ENCODE measurements at places on chromosomes 6 and 20.

DNA sequence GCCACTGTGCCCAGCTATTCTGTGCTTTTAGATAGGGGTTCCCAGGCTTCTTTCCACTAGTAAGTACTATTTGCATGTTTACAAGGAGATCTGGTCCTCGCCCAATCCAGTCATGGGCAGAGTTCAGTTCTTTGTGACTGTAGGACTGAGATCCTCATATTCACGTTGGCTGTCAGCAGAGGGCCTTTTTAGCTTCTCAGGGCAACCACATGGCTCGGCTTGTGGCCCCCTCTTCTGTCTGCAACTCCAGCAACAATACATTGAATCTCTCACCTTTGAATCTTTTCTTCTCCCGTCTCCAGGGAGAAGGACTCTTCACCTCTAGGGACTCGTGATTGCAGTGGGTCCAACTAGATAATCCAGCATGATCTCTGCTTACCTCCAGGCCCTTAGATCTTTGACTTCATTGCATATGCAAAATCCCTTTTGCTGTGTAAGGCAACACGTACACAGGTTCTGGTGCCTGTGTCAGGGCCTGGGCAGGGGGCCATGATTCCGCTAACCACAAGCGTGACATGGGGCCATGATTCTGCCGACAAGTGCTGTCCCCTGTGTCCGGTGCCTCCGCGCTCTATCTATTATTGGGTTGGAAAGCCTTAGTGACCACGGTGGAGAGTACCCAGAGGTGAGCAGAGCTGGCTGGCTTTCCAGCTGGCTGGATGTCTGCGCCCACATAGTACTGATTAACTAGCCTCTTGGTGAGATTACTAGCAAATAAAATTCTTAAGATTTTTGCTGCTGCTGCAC, 5.1 kb downstream of the CCR6 start:
- no peak for DNase-seq

DNA sequence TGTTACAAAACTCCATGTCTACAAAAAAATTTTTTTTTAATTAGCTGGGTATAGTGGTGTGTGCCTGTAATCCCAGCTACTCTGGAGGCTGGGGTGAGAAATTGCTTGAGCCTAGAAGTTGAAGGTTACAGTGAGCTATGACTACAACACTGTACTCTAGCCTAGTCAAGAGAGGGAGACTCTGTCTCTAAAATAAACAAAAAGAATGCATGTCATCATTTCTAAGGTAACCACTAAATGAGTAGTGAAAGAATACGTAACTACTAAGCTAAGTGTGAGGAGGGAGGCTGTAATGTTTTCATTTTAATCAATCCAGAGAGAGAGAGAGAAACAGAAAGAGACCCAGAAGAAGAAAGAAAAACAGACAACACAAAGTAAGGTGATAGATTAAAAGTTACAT, 9.9 kb downstream of the SYCP2 start:
- no peak for DNase-seq

DNA sequence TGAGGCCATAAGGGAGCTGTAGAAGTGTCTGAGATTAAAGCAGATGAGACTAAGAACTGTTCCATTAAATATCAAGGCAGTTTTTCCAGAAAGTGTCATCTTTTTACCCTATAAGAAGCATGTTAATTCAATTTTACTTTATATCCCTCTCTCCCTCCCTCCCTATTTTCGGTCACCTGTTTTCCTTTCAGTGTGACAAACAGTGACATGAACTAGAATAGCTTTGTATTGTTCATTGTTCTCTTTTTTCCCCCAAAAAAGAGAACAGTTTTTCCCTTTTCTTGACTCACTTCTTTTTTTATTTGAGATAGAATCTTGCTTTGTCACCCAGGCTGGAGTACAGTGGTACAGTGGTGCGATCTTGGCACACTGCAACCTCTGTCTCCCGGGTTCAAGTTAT, 269.3 kb downstream of the ZFAND3 start:
- no peak for DNase-seq

- no peak for DNase-seq
Measured at GRCh38 chr20:48615871-48616270, 211.9 kb downstream of the PREX1 start.

- DNase-seq = no peak
Measured at GRCh38 chr20:63070771-63071540, 64.2 kb upstream of the BHLHE23 start.

- DNase-seq = no peak
Measured at GRCh38 chr6:131749023-131749422, 38.2 kb upstream of the CTAGE9 start.

- DNase-seq = no peak
Measured at GRCh38 chr20:62181808-62182207, 1.0 kb upstream of the MTG2 start.

- no peak for DNase-seq
Measured at GRCh38 chr6:46390153-46390876, 100.9 kb downstream of the RCAN2 start.

DNA sequence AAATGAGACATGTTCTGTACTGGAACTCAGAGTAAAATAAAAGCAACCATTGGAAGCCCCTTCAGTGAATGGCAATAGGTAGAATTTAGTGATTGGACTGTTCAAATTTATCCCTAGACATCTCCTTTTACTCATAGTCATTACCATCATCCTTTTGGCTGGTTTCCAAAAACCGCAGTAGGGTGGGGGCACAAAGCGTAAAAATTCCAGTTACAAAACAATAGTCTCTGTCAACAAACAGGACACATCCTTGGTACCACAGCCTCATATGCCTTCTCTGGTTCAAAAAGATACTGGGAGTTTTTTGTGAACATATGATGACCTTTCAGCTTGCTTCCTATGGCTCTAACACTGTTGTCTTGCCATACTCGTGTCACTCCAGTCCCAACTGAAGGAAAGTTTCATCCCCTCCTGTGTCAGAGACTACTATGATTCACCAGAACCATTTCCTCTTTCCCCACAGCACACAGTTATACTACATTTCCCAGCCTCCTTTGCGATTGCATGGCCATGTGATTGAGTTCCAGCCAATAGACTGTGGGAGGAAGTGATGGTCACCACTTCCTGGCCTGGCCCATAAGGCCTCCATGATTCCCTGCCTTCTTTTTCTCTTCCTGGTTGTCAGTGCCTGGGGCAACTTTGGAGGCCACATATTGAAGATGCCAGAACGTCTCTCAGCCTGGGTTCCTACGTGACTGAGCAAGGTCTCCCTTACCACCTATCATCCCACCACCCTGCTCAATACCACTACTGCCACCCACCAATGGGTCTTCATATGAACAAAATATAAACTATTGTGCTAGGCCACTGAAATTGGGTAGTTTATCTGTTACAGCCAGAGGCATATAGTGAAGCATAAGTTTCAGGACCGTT, 162.4 kb downstream of the ID4 start:
- peak; percentile 84 for DNase-seq

DNA sequence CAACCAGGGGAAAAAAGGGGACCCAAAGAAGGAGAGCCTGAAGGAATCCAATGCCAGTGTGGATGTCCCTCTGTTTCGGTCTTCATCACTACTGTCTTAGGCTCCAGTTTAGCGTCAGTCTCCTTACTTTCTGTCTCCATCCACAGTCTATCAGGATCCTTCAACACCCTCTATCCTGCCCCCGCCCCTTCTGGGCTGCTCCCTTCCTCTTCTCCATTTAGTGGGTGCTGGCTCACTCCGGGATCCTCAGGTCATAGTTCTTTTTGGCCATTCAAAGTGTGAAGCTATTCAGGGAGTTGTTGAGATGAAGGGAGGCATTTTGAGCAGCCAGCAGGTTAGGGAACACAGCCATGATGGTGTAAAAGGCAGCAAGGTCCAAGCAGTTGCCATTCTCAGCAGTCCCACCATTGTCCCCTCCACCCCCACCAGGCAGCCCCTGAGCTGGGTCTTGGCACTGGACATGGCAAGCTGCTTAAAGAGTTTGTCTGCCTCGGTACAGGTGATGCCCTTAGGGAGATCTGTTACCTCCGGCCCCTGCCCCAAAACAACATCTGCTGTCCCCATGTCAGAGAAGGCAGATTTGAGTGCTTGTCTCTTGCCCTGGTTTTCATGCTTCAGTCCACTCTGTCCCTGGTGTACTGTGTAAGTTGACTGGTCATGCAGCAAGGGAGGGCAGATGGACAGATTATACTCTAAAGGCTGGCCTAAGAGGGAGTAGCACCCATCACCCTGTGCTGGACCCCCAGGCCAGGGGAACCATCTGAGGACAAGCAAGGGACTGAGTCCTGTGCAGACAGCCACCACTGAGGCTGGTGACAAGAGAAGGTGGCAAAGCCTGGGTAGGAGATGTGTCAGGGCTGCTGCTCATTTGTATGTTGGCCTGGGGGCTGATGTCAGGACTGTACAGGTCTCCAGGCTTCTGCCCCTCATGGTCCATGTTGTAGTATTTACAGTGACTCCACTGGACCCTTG, 842.0 kb downstream of the HACE1 start:
- no peak for DNase-seq

DNA sequence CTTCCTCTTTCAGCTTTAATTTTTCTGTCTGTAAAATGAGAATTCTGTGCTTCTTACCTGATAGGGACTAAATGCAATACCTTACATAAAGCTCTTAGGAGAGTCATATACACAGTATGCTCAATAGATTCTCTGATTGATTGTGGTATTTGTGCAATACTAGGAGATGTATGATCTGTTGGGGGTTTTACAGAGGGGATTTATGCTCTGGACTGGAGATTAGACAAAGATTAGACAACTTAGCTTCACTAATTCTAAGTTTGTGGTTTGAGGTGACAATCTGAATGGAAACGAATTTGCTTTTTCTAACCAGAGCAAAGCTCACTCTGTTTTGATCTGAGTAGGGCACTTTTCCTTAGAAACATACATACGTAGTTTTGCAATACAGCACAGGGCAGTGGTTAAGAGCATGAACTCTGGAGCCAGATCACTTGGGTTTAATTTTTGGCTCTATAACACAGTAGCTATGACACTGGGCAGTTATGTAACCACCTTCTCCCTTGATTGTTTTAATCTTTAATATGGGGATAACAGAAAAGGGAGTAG, 126.2 kb downstream of the RNF144B start:
- no peak for DNase-seq

DNA sequence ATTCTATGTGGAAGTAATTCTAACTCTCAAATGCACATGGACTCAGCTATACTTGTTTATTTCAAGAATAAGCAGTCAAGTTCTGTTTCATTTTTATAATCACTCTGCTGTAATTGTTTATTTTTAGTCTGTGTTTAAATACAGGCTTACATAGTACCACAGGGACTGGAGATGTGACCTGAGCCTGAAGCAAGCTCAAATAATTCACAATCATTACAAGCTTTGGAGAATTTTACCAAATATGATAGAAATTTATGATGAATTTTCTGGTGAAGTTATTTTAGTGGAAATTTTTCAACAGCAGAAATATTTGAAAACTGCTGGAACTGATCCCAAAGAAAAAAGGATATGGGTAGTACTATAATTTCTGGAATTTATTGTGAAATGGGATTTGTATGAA, 41.6 kb upstream of the DSE start:
- DNase-seq = no peak

DNA sequence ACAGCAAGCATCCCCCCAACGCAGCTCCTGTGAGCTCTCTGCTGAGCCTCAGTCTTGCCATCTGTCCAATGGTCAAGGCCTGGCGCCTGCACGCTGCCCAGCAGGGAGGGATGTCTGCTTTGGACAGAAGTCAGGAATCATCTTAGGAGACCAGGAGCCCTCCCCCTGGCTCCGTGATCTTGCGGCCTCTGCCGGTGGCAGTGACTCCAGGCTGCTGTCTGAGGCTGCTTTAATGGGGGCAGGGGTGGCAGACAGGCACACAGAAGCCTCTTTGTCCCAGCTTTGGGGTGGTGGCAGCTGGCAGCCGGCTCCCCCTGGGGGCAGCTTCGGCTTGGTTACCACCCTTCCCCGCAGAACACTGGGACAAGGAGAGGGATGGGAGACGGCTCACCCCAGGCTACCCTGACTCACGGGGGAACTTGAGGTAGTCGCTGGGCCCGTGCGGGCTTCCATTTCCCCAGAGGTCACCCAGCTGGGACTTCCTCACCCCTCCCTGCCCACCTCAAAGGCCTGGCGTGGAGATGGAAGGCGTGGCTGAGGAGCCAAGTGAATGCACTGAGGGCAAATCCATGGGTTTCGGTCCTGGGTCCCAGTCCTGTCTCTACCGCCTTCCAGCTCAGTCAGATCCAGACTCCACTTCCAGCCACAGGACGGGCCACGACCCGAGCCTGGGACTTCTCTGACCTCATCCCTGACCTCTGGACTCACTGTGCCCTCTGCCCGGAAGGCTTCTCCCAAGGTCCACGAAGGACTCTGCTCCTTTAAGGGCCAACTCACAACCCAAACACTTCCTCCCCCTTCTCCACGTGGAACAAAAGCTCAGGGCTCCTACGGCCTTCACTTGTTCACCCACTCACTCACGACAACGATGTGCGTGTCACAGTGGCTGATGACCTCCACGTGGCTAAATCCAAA, 14.8 kb downstream of the PEDS1 start:
- peak; percentile 53 for DNase-seq

DNA sequence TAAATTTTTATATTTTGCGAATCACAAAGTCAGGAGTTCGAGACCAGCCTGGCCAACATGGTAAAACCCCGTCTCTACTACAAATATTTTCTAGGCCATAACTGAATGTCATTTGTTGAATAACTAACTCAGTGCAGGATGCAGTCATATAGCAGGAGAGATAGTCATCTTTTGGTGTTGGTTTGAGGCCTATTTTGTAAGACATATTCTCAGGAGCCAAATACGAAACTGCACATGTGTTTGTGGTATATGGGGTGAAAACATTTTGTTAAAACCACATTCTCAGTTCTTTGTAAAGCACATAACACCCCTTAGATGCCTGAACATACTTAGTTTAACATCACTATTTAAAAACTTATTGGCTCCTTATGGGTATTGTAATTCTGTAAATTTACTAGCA, 4.7 kb upstream of the ENPP5 start:
- no peak for DNase-seq

DNA sequence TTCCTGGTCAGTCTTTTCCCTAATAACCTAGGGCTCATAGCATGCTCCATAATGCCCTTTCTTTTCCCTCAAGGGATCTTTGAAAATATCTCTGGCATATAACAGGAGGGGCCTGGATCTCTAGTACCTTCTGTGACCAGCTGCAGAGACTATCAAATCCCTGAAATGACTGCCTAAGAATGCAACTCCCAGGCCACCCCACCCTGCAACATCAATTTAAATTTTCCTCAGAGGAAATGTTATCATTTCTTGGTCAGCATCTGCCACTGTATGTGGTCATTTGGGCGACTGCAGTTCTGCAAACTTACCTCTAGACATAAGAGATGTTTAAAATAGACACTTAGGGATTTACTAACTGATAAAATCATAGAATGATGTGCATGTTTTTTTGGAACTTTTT, 200.2 kb downstream of the KCNQ5 start:
- DNase-seq = no peak

- peak; percentile 35 for DNase-seq
Measured at GRCh38 chr6:47476781-47477496, 650 bp upstream of the CD2AP start.

DNA sequence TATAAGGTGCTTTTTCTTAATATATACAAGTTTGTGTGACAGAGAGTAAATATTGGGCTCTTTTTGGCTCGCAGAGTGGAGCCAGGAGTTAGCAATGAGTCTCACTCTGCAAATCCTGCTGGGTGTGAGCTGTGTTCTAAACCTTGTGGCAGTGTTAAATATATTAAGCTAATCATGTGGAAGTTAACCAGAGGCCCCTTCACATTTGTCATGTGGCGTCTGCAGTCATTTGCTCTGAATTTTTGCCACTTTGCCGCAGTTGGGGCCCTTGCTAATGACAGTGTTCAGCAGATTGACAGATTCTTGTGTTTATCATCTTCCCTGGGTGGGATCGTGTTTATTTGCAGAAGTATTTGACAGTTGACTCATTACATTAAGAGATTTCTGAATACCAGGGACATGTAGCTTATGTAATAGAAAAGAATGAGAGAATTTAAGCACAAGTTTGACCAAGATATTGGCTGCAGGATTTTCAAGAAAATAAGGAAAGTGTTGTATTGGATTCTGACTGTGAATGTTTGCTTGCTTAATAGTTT, 37.9 kb downstream of the SPATA2 start:
- DNase-seq = no peak

All from NCI-H2171 treated with DMSO at 0.1 percent for 48 hours (cell line).